ENCODE measurements at places on chromosomes 4 and X.

DNA sequence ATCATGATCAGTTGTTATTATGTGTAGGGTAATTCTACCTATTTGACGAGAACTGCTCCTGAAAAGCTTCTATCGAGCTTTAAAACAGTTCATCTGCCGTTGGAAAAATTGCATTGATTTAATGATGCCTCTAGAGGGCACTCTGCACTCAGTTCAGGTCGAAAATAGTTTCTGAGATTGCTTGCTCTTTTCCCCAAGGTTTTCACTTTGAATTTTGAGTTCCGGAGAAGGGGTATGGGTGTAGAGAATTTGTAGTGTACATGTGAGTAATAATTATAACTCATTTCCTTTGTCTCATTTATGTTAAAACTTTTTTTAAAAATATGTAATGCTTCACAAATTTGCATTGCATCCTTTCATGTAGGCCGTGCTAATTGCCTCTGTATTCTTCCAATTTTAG is 28.4 kb upstream of the TNIP3 start:
- DNase-seq: no peak

DNA sequence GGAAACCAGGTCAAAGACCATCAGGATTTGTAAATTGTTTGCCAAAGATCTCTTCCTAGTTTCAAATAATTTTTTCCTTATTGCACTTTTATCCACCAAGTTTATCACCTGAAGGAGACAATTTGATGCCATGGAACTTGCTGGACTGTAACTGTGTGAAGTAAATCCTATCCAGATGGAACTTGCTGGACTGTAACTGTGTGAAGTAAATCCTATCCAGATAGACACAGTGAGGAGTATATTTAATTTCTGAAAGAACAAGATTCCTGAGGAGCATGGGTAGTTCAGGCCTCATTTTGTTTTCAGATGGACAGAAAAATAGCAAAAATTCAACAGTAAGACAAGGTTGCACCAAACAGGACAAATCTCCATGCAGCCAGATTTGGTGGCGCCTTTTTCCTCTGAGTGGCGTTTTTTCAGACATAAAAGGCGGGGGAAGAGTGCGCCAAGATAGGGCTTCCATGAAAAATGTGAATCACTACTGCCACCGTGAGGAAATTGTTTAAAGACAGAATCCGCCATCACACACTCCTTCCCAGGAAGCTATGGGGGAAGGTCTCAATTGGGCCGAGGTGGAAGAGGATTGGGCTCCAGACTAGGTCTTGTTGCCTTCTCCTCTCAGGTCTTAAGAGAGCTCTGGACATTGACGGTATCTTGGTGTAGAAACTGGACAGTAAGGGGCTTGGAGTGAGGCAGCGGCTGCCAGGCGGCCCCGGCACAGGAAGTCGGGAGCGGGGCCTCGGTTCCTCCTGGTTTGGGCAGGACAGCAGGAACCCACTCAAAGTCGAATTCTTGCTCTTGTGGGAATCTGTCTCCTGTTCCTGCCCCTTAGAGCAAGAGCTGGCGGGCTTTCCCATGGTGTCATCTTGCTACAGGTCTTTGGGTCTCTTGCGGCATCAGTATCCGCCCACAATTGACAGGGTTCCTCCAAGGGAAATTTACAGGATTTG is 234.7 kb downstream of the OR13H1 start:
- no peak for DNase-seq

DNA sequence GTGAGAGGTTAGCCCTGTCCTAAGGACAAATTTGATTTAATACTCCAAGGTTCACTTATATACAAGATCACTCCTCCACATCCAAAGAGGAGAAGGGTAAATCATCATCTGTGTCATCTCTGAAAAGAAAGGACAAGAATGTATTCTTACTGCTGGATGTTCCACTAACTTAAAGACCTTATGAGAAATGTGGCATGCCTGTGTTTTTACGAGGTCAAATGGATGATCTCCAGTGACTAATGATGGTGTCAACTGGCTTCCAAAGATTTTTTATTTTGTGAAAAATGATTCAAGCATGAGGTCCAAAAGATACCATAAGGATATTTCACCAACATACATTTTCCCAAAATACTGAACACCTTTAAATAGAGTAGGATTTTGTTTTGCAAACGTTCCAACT is 143.4 kb downstream of the PTCHD1 start:
- DNase-seq: no peak

DNA sequence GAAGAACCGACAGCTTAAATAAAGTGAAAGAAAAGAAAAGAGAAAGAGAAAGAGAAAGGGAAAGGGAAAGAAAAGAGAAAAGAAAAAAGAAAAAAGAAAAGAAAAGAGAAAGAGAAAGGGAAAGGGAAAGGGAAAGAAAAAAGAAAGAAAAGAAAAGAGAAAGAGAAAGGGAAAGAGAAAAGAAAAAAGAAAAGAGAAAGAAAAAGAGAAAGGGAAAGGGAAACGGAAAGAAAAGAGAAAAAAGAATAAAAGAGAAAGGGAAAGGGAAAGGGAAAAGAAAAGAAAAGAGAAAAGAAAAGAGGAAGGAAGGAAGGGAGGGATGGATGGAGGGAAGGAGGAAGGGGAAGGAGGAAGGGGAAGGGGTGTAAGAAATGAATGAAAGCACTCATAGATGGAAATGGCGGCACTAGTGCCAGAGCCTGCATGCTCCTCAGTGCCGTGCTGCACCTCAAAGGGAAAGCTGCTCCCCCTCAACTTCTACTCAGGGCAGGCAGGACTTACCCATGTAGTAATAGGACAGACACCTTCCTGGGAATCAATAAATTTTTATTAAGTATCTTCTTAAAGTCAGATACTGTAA is 70.7 kb downstream of the AFAP1 start:
- no peak for DNase-seq

- no peak for DNase-seq
Measured at GRCh38 chr4:165877286-165877685, 4.2 kb downstream of the TLL1 start.

GRCh38 chrX:133474574-133474973 is 59.3 kb upstream of the GPC4 start:
- DNase-seq: no peak

- no peak for DNase-seq
Measured at GRCh38 chrX:125204681-125205132, 115.0 kb upstream of the TEX13C start.

DNA sequence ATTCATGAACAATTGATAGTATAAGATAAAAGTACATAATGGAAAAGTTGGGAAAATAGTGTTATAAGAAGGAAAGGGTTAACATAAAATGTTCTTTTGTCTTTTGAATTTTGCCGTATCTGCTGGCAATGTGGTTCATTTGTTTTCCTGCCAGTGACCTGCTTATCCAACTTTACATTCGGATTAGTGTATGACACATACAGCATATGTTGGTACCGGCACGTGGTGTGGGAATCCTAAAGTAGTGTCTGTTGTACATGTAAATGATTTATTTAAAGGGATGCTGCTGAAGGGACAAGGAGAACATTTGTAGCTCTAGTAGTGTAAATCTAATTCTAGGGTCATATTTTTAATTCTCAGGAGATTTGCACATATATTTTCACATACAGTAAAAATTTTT is 11.5 kb downstream of the RAB9A start:
- DNase-seq: no peak

GRCh38 chr4:127533028-127533700 is 99.6 kb upstream of the INTU start:
- DNase-seq: no peak

DNA sequence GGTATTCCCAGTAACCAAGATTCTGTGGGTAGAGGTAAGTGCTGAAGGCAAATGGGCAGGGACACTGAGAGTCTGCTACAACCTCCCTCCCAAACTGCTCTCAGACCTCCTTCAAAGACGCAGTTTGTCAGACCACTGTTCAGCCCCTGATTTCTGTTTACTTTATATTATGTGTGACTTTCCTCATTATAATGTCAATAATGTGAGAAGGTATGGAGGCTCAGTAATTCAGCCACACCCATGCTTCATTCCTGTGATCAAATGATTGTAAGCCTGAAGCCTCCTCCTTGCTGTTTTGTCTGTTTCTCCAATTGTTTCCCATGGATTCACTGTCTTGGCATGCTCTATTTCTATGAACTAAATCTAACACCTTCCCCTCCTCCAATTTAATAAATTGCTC is 75.6 kb downstream of the SYTL5 start:
- DNase-seq: no peak

- no peak for DNase-seq
Measured at GRCh38 chrX:10828640-10829039, 208.3 kb upstream of the MID1 start.

GRCh38 chr4:5874811-5875449 is 18.0 kb downstream of the CRMP1 start:
- DNase-seq: no peak

GRCh38 chr4:164734484-164734883 is 19.4 kb upstream of the SMIM31 start:
- no peak for DNase-seq
